ENCODE measurements at places on chromosomes 7 and 10.
A peak's percentile ranks its signal among the peaks of the same experiment; 100 is the strongest.

- no peak for DNase-seq
Observed at GRCh38 chr10:23452033-23452655, 13.3 kb downstream of the OTUD1 start.

DNA sequence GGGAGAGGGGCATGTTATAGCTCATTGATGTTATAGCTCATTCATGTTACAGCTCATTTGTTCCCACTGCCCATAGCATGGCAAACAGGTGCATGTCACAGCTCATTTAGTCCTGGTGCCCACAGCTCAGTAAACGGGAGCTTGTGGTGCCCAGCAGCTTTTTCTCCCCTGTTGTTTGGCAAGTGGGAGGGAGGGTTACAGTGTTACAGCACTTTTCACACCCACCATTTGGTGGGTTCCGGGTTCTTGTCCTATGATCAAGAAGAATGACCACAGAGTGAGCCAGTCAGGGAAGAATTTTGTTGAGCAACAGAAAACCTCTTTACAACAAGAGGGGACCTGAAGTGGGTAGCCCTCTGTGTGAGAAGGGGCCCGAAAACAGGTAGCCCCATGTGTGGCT lies 162.8 kb upstream of the CSTF2T start:
- DNase-seq: no peak

GRCh38 chr10:86970162-86970981 lies 2.1 kb downstream of the ADIRF start:
- no peak for DNase-seq

GRCh38 chr10:9781666-9782065 lies 1236.0 kb upstream of the CELF2 start:
- no peak for DNase-seq

GRCh38 chr10:14801723-14802122 lies 27.0 kb upstream of the FAM107B start:
- no peak for DNase-seq

DNA sequence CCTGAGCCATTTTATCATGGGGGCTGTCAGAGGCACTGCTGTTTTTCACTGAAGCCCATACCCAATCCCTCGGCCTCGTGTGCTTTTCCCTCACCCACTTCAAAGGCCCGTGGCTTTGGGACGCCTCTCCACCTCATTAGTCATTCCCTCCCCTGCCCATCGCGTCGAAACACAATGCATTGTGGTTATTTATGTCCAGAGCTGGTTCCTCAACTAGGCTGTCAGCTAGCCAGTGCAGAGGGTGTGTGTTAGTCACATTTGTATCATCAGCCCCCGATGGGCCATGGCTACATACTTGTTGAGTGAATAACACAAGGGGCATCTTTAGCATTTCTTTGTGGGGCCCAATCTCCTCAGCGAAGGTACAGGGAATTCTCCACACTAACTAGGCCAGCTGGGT lies 3.8 kb upstream of the CRCP start:
- DNase-seq: no peak

GRCh38 chr7:24981171-24981951 lies 1.4 kb upstream of the OSBPL3 start:
- DNase-seq: no peak

- DNase-seq: no peak
Observed at GRCh38 chr7:95527776-95528250, 42.1 kb downstream of the ASB4 start.

DNA sequence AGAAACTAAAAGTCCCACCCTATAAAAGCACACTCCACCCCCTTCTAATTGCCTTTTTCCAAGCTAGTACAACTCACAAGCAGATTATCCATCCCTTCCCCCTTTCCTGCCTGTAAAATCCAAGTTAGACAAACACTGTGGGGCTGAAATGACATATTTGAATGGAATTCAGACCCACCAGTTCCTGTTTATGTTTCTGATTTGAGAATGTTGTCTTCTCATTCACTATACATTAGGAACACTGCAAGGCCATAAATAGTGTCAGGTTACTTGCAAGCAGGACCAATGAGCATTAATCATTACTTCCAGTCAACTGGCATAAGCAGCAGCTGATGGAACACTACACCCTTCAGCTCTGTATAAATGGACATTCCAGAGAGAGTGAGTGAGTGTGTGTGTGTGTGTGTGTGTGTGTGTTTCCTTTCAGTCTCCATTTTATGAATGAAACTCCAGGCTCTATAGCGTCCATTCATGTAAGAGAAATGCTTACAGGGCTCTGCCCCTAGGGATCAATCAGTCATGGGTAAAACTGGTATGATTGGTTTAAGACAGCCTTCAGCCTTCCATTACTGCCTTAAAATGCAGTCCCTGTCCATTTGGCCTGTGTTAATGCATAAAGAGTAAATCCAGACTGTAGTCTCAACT lies 69.3 kb downstream of the ETV1 start:
- DNase-seq: no peak

DNA sequence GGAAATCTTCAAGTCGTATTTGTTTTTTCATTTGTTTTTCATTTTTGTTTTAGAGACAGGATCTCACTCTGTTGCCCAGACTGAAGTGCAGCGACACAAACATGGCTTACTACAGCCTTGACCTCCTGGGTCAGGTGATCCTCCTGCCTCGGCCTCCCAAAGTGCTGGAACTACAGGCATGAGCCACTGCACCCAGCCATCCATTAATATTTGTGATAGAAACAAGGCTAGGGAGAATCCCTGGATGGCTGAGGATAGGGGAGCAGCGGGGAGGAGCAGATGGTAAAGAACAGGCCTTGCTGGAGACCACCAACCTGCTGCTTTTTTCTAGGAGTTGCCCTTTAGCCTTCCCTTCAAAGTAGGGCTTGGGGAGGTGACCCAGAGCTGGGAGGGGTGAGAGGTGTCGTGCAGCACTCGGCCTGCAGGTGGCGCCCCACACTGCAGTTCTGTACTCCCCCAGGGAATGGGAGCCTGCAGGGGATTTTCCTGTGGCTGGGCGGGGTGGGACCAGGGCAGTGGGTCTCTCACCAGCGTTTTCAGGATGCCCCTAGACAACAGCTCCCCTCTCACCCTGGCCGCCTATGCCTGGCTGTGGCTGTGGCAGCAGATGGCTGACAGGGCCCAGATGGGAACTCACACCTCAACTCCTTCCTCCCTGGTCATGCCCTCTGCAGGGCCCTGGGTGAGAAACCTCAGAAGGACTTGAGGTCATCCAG lies 12.6 kb upstream of the CDH23 start:
- DNase-seq: peak; percentile 41

DNA sequence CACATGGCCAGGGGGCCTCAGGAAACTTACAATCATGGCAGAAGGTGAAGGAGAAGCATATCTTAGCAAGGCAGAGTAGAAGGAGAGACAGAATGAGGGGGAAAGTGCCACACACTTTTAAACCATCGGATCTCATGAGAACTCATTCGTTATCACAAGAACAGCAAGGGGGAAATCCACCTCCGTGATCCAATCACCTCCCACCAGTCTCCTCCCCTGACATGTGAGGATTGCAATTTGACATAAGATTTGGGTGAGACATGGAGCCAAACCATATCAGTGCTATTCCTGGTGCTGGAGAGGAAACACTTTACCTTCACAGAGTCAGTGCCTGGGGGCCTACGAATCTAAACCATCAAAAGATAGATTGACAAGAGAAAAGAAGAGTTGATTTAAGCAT lies 61.8 kb downstream of the LGI1 start:
- DNase-seq: no peak

GRCh38 chr7:141884539-141885225 lies 31.5 kb upstream of the OR9A4 start:
- DNase-seq: no peak

GRCh38 chr7:112122144-112122543 lies 84.1 kb downstream of the DOCK4 start:
- DNase-seq: no peak

DNA sequence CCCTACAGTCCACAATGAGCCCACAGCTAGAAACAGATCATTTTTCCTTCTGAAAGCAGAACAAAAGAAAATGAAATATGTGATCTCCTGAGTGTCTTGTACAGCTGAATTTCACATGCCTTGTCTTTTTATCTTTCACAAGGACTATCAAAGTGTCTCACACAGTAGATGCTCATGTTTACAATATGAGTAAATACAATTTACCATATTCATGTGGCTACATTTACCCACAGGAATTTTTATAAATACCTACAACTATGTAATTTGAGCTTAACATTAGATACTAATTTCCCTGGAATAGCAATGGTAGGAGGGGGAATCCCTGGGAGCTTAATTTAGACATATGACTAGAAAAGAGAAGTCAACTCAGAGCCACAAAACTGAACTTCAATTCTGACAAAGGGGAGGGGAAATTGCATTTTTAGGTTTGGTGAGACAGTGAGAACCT lies 186.2 kb downstream of the MACC1 start:
- no peak for DNase-seq

Measured in stimulated activated CD8-positive, alpha-beta memory T cell treated with anti-CD3 and anti-CD28 coated beads, Interleukin-15, amount 100 ng/mL, for 4 hours (primary cell).